Osteocyte (in vitro differentiated cells): ENCODE measurements at places on chromosomes 2 and 18.

DNA sequence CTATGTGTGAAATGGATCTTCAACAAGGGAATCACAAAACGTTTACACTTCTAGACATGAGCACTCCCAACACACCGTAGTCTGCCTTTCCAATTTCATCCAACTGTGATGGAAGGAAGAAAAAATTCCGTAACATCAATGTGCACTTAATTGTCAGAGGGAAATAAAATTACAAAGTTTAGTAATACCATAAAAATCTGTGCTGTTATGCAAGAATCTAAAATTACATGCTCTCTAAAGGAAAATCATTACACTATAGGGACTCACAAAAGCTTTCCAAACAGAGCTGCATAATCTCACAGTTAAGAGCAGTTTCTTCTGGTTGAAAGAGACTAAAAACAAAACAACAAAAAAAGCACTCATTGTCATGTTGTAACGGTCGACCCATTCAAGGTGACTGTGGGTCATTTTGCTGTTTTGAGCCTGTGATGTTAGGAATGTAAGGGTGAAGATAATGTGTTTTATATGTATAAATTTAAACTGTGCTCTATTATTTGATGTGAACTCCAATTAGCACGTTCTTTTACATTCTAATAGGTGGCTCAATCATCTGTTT, 698.0 kb downstream of the TDRD15 start:
- no peak for DNase-seq

- DNase-seq: no peak
These were observed 56.2 kb downstream of the EDAR start for GRCh38 chr2:108932736-108933332.

- DNase-seq: no peak
These were observed 53.7 kb downstream of the SGPP2 start for GRCh38 chr2:222477962-222478608.

GRCh38 chr2:100983684-100984310, 18.3 kb upstream of the RPL31 start:
- DNase-seq: no peak

DNA sequence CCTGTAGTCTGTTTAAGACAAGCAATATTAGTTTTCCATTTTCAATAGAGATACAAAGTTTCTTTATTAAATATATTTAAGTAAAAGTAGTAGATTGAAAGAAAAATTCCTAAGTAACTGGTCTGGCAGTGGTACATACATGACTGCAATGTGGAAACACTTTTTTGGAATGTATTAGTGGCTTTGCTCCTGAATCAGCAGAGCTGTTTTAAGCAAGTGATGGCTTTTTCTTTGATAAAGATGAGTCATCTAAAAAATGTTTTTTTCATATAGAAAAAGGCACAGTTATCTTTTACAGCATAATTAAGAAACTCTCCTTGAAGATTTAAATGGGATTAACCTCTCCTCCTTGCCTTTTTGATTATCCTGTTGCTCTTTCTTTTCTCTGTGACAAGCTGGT, 34.9 kb downstream of the KDM3A start:
- no peak for DNase-seq

GRCh38 chr18:46464926-46465655, 191.9 kb downstream of the LOXHD1 start:
- DNase-seq: no peak
